CD4-positive, alpha-beta T cell (primary cell): ENCODE measurements at places on chromosomes 7 and 10. TPM values are rescaled to one million over a fixed set of nuclear protein-coding genes. Genes with fewer than 3 reads are reported as not detected.

TRPV5 gene
- not detected for total RNA-seq

NPSR1 gene
- total RNA-seq = not detected

ARHGEF5 gene
- 9.0 TPM for total RNA-seq

KIAA1217 gene
- not detected for total RNA-seq

CACNB2 gene
- total RNA-seq = 0.34 TPM

FEZF1 gene
- not detected for total RNA-seq

ASB10 gene
- not detected for total RNA-seq

DNA sequence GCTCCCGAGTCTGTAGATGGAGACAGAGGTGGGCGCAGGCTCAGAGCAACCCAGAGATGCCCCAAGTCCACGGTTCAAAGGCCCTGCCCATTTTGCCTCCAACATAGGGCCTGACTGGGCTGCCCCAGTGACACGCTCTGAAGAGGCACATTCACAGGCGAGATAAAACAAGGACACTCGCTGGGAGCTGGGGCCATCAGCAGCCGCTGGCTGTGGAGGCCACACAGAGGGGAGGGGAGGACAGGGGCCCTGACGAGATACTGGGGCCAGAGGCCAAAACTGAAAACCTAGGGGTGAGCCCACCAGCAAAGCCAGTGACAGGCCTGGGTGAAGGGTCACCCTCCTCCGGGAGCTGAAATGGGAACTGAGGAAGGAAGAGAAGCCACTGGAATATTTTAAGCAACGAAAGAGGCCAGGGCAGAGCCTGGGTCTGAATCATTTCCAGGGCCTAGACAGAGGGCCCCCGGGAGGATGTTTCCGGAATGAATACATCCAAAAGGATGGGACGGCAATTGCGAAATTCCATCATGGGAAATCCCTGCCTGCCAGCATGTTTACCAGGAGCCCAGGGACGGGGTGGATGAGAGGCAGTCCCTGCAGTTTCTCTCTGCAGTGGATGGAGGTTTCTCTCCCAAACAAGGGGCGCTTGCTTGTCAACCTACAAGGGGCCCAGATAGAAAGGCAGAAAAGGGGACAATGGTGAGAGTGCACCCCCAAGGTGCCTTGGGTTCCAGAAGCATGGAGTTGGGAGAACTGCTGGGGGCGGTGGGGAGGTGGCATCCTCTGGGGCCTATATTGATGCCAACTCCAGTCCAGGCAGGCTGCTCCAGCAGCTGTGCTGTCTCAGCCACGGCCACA is 29.0 kb upstream of the HSPA12A start:
- DNase-seq = no peak

DNA sequence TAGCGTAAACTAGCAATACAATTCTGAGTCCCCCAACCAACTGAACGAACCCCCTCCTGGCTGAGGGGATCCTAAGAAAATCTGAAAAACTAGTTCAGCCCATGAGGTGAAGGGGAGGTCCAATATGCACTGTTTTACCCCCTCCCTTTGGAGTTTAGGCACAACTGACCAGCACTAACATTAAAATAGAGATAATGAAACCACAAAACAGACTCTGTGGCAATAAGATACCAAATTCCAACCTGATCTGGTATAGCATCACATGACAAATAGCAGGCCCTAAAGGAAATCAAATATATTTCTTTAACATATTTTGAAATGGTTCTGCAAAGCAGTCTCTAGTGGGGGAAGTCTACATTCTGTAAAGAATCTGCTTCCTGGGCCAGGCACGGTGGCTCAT is 522.5 kb downstream of the TYW1 start:
- DNase-seq = no peak

DNA sequence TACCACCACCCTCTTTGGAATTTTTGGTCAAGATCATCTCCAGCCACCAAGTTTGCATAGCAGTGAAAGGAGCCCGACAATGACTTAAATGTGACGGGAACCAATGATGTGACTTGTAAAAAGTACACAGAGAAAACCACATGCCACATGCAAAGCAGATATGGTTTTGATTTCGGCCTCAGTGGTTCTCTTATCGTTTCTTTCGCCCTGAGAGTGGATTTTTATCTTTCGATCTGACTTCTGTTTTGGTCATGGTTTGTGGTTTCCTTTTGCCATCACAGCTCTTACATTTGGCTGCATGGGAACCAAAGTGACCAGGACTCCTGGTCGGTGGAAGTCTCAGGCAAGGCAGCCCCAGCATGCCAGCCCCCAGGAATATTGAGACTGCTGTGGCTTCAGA is 31.5 kb downstream of the TCF7L2 start:
- DNase-seq = peak; percentile 25

- DNase-seq = no peak
Observed at GRCh38 chr7:117774943-117775342, 98.3 kb downstream of the CTTNBP2 start.

GRCh38 chr10:102230264-102230860 is 4.3 kb downstream of the ELOVL3 start:
- peak; percentile 5 for DNase-seq

- no peak for DNase-seq
Observed at GRCh38 chr10:98623176-98623575, 176.4 kb upstream of the HPS1 start.
